ENCODE measurements at places on chromosomes 2 and 18.

DNA sequence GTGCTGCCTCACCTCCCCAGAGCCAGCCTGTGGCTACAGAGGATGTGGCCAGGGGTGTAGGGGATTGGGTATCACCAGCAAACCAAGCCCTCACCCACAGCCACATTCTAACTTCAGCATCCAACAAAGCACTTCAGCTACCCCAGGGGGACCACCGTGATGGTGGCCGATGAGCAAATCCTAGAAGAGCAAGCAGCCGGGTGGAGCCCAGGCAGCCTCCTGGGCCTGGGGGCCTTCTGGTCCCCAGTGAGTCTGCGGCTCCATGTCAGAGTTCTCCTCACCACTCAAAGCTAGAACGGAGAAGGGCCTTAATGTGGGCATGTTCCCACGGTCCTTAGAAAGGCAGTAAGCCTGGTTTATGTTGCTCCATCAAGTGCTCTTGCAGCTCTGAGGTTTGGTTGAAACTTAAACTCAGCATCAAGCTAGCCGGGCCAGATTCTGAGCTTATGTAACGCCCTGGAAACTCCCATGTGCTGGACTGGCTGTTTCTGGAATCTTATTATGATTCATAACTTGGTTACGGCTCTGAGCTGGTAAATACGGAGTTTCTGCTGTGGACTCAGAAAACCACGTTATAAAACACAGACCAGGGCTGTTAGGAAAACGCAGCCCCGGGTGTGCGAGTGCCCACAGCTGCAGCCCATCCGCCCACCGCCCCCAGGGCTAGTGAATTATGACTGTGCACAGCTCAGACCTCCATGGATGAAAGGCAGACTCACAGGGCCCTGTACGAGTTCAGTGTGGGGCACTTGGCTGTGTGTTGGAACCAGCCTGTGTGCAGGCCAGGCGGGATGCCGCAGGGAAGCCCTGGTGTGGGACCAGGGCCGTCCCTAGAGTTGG, 99.8 kb downstream of the SEPTIN10 start:
- DNase-seq, result no peak

GRCh38 chr2:71453404-71454220, at the start of gene DYSF:
DYSF (plus strand) TSS chr2:71453561.
- DNase-seq, result no peak

- DNase-seq, result no peak
These were observed 185.0 kb upstream of the SMIM21 start for GRCh38 chr18:75612456-75612855.

DNA sequence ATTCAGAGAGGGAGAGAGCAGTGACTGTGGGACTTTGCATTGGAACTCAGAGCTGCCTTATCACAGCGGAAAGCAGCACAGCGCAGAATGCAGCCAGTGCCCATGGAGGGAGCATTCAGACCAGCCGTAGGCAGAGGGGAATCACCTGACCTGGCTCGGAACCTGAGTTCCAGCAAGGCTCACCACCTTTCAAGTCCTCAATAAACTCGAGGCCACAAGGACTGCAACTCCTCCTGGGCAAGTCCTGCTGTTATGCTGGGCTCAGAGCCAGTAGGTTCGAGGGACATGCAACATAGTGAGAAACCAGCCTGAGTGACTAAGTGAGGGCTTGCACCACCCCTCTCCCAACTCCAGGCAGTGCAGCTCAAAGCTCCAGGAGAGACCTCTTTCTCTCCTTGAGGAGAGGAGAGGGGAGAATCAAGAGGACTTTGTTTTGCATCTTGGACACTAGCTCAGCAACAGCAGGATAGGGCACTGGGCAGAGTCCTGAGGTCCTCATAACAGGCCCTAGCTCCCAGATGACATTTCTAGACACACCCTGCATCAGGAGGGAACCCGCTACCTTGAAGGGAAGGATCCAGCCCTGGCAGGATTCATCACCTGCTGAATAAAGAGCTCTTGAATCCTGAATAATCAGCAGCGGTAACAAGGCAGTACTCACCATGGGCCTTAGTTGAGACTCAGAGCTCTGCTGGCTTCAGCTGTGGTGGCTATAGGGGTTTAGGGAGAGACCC, 136.8 kb upstream of the OTOS start:
- peak; percentile 10 for DNase-seq

DNA sequence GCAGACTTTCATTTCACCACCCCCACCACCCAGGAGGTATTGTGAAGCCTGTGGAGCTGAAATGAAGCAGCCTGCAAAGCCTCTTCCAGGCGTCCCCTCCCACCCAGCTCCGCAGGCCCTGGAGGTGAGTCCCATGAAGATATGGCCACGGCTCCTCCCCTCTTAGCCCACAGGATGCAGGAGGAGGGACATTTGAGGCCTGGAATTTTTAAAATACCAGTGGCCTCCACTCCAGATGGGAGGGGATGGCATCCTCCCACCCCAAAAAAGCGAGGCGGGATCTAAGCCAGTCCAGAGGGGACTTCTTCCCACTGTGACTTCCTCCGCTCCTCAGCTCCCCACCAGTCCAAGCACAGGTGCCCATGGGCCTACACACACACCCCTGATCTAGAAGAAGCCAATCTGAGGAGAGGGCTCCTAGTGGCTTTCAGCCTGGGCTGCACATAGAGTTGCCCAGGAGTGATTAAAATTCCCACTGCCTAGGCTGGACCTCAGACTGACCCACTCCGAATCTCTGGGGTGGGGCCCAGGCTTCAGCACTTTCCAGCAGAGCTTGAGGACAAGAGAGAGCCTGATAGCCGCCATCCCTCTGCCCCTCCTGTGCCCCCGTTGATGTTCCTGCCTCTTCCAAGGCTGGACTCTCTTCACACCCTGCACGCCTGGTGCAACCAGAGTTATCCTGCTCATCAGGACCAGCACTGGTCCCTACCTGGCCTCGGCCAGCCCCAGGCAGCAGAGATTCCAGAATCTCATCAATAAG, 206.9 kb downstream of the TNS1 start:
- no peak for DNase-seq

GRCh38 chr18:40612356-40612755, 1342.7 kb upstream of the PIK3C3 start:
- no peak for DNase-seq

- no peak for DNase-seq
These were observed 28.2 kb upstream of the ATG16L1 start for GRCh38 chr2:233223059-233223894.

GRCh38 chr2:49035481-49035880, 118.8 kb downstream of the FSHR start:
- DNase-seq, result no peak

DNA sequence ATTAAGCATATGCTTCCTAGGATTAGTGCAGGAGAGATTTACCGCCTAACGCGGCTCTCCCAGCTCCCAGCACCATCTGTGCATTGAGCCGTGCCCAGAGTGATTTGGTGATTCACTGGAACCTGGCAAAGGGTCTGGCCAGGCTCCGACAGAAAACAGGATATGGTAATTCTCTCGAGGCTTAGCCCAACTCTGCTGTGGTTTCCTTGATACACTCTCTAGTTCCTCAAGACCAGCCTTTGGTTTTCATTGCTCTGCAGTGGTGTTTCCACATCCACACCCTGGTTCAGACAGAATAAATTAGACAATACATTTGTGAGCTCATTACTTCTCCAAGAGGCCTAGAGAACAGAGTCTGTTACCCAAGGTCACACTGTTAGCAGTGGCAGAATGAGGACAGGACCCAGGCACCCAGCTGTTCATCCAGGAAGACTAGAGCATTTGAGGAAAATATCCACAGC, 23.0 kb upstream of the SMAD2 start:
- peak; percentile 68 for DNase-seq

DNA sequence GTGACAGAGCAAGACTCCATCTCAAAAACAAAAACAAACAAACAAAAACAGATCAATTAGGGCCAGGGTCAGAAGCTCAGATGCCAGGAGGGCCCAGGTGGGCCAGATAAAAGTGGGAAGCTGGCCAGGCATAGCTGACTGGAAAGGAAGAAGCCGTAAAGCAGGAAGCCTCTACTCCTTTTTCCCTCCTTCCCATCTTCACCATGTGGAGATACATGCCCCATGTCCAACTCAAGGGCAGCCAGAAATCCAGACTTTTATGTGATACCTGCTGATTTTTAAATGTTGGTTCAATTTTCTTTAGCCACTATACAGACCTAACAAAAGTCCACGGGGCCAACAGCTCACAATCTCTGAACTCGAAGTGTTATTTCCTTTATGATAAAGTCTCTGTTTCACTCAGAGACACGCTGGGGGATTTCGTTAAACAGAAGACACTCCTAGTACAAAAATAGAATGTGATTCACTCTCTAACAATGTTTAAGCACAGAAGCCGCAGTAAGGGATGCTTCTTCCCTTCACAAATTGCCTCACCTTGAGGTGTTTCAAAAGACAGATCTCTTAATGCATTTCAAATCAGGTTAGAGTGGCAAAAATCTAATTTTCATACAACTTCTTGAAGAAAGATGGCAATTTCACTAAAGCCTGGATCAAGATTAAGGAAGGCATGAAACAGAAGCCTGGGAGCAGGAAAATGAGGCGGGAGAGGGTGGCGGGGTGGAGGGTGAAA, 14.0 kb downstream of the TMEM247 start:
- DNase-seq, result no peak

DNA sequence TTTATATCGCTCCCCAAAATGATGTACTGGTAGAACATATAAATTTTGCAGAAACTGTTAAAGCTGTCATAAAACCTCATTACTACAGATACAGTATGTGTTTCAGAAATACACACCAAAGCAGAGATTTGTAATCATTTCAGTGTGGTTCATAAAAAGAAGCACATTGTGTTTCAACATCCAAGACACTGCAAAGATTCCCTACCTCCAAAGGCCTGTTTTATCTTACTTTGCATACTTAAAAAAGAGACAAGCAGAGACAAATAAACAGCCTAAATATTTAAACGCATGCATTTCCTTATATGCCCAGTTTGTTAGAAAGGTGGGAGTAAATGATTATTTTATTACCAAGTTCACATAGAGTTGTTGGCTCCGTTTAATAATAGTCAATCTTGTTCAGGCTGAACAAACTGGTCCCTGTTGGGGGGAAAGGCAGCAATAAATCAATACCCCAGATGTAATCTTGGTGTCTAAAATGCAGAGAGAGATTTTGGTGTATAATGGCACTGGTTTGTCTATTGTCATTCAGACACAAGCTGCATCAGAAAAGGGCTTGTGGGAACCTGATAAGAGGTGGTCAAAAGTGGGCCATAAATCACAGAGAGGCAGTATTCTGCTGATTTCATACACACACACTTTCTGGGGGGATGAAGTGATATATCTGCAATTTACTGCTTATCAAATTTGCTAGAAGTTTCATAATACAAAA, 321.4 kb upstream of the ETAA1 start:
- DNase-seq, result no peak

DNA sequence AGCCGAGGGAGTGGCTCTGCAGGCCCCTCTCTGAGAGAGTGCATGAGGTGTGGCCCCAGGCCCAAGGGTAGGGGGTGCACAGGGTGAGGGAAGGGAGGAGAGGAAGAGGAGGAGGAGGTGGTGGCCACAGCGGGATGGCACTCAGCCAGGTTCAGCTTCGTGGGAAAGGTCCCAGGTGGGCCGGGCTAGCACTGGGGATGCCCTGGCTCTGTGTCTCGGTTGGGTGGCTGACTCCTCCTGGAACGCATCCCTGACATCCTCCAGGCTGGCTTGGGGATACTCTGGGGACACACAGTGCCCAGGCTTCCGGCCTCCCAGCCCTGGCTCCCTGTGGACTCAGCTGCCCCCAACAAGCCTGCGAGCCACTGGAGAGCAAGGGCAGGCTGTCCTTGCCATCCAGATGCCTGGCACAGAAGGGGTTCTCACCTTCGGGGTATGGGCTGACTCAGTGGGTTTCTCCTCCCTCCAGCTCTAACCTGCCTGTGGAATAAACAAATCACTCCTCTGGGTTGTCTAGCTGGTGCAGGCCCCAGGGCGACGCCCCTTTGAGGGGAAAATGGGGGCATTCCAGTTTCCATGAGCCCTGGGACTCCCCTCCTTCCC, 582 bp upstream of the ZAP70 start:
- DNase-seq, result no peak

GRCh38 chr18:2656237-2656980, 883 bp downstream of the SMCHD1 start:
- no peak for DNase-seq

DNA sequence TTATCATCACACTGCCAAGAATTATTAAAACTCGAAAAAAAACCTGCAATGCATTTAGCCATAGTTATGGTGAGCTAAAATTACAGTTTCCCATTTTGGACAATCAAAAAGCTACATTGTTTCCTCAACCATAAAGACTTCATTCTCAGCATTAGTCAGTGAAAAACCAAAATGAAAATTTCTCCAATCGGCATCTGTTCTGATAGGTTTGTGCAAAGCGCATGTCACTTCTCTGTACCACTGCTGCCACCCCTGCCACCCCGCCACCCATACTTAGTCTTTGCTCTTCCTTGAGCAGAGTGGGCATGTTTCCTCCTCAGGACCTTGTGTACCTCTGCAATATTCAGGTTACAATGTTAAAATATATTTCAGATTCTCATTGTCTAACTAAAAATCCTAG, 7.1 kb upstream of the ZBTB14 start:
- no peak for DNase-seq

- DNase-seq, result no peak
These were observed 313.9 kb downstream of the GBX2 start for GRCh38 chr2:235854276-235854675.

DNA sequence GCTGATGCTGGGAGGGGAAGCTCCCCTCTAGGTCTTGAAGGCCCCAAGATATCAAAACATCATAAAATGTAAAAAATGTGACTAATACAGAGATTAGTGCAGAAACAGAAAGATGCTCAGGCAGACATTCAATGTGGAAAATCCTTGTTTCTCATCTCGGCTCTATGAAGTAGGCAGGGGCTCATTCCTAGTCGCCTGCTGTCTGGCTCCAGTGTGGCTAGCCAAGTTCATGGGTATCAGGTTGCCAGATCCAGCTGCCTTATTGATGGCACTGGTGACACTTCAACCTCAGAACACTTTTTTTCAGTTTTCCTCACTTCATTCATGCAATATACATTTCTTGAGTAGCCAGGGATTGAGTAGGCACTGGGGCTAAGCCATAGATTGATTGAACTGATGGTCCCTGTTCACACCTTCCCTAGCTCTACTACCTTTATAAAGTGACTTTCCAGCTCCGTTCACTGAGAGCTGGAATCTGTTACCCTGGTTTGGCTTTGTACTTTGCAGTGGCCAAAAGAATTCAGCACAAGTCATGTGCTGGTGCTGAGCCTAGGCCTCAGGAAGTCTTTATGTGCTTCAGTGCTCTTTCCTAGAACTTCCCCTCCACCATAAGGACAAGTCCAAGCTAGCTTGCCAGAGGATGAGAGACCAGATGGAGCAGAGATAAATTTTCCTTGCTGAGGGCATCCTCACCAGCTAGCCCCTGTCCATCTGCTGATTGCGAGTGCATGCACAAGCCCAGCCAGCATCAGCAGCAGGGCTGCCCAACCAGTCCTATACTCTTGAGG, 373.6 kb upstream of the ST6GAL2 start:
- no peak for DNase-seq
